Fibroblast of upper back skin (primary cell): ENCODE measurements at places on chromosomes 6 and 20.
A peak's percentile ranks its signal among the peaks of the same experiment; 100 is the strongest.

GRCh38 chr20:34420146-34420545 lies 57.1 kb downstream of the ITCH start:
- no peak for DNase-seq

DNA sequence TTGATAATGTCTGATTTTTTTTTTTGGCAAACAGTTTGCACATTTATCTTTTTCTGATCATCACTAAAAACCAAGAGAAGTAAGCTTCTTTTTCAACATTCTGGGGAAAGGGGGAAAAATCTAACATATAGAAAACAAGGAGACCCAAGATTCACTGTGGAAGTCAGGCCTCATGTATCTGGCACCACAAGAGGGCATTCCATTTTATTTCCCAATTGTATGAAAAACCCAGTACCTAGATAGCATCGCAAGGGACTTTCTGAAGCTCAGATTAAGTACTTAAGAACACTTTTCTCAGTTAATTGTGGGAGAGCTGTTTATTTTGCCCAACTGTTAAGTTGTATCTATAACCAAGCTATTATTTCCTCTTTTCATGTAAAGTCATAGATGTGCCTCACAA lies 152.9 kb downstream of the KLHL32 start:
- DNase-seq, result no peak

DNA sequence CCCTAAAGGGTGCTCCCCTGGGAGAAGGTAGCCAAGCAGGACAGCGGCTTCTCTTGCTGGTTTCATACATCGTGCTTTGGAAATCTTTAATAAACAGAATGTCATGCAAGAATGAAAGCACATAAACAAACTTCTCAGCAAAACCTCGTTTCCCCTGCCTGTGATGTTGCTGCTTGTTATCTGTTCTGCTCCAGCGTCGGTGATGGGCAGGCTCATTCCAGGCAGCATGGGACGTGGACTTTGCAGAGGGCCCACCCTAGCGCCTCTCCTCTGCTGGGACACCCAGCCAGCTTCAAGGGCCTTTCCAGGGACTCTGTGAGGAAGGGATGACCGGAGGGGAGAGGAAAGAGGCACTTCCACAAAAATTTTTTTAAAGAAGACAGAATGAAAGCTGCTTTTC lies 197.7 kb downstream of the QKI start:
- no peak for DNase-seq

GRCh38 chr6:12555267-12555666 lies 161.3 kb upstream of the PHACTR1 start:
- DNase-seq, result peak; percentile 84

- no peak for DNase-seq
Observed at GRCh38 chr20:50683570-50683969, 7.8 kb downstream of the RIPOR3 start.

- no peak for DNase-seq
Observed at GRCh38 chr6:106750946-106751345, 121.6 kb downstream of the QRSL1 start.

- no peak for DNase-seq
Observed at GRCh38 chr6:39446909-39447308, 124.4 kb upstream of the KCNK16 start.

GRCh38 chr20:32152421-32153155 lies 43.1 kb downstream of the TM9SF4 start:
- no peak for DNase-seq

- no peak for DNase-seq
Observed at GRCh38 chr6:105430685-105431084, 27.8 kb upstream of the PREP start.

- no peak for DNase-seq
Observed at GRCh38 chr20:2983508-2983907, 59.9 kb upstream of the GNRH2 start.

DNA sequence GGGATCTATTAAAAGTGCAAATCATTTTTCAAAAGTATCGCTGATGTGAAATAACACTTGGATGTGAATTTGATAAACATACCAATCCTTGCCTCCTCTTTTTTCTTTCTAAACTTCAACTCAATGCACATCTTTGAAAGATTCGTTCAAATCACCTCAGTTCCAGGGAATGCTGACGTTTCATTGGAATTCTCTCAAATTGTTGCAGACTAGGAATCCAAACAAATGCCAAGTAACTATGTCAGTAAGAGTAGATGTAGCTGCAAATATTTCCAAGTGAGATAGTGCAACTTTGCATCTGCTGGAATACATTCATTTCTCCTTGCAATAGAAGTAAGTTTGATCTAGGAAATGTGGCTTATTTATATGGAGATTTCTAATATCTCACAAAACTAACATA lies 220.7 kb downstream of the FUT9 start:
- no peak for DNase-seq

- no peak for DNase-seq
Observed at GRCh38 chr6:33740204-33740608, 6.5 kb downstream of the IP6K3 start.

- DNase-seq, result no peak
Observed at GRCh38 chr20:38131588-38132121, 33.4 kb downstream of the TGM2 start.

- DNase-seq, result no peak
Observed at GRCh38 chr6:78583079-78583478, 284.3 kb upstream of the IRAK1BP1 start.
